ENCODE measurements at places on chromosomes 3 and 15.

GRCh38 chr3:122969585-122970469, 57.7 kb downstream of the SEMA5B start:
- H3K4me3 ChIP-seq = no peak overlapping the region
- no peak overlapping the region for H3K27ac ChIP-seq
- DNase-seq = no peak
- no peaks in the 10 kb centered on the region for H3K36me3 ChIP-seq

DNA sequence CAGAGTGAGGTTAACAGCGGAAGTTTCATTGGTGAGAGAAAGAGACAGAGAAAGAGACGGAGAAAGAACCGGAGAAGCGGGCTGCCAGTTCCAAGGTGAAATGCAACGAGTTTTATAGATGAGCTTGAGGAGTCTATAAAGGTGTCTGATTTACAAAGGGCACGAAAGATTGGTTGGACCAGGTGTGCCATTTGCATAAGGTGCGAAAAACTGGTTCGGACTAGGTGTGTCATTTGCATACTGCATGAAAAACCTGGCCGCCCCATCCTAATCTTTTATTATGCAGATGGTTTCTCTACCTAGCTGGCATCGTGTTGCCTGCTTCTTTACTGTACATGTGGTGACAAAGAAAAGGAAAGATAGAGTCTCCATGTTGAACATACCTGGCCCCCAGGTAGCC, 253.8 kb upstream of the IGF1R start:
- H3K27ac ChIP-seq = no peak overlapping the region
- DNase-seq = no peak
- H3K36me3 ChIP-seq = no peaks in the 10 kb centered on the region
- H3K4me3 ChIP-seq = no peak overlapping the region
- peaks cover 6% of the 10 kb centered on the region for H3K27me3 ChIP-seq
- no peaks in the 10 kb centered on the region for H3K4me1 ChIP-seq

DNA sequence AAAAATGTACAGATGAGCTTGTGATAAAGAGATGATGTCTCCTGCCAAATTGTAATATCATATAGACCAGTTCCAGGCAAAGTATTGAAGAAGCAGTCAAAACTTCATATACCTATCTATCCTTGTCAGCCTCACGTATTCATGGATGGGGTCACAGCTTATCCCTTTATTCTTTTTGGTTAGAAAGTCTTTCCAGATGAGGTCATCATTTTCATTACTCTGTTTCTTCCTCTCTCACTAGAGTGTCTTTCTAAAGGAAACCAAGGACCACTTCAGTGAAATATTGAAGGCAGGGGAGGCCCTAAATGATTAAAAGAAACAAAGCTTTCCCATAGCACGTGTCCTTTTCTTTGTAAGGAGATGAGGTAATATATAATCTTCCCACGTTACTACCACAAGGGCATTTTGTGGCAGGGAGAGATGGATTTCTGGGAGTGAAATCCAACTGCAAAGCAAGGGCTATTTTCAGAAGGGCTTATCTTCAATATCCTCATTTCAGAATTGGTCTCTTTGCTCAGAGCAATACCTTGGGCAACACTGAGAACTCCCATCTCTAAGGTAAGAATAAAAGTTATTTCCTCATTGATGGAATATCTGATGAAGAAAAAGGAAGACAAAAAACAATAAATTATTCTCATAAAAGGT, 260.2 kb downstream of the TIGIT start:
- H3K4me3 ChIP-seq = no peak overlapping the region
- H3K27me3 ChIP-seq = no peaks in the 10 kb centered on the region
- H3K27ac ChIP-seq = no peak overlapping the region
- H3K36me3 ChIP-seq = no peaks in the 10 kb centered on the region
- no peak for DNase-seq

DNA sequence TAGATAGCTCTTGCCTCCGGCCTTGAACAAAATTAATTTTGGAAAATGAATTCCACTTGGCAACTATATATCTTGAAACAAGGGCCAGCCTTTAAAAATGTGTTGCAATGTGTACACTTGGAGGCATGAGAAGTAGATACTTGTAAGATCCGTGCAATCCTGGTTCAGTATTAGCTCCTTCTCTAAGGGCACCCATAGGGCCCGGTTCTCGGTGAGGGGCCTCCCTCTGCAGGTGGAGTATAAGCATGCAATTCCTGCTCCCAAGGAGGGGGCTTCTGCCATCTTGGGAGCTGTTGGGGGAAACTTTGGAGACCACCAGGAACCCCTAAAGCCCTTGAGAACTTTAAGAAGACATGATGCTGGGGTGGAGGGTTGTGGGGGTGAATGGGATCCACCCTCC, 388.7 kb upstream of the RGMA start:
- H3K27me3 ChIP-seq = no peaks in the 10 kb centered on the region
- H3K4me3 ChIP-seq = no peak overlapping the region
- H3K36me3 ChIP-seq = no peaks in the 10 kb centered on the region

- H3K36me3 ChIP-seq = peaks cover 95% of the 10 kb centered on the region
- H3K4me1 ChIP-seq = peaks cover 19% of the 10 kb centered on the region
- H3K4me3 ChIP-seq = no peak overlapping the region
- H3K27ac ChIP-seq = no peak overlapping the region
- no peak for DNase-seq
- no peaks in the 10 kb centered on the region for H3K27me3 ChIP-seq
Observed at GRCh38 chr3:37319784-37320183, 145.4 kb upstream of the LRRFIP2 start.

DNA sequence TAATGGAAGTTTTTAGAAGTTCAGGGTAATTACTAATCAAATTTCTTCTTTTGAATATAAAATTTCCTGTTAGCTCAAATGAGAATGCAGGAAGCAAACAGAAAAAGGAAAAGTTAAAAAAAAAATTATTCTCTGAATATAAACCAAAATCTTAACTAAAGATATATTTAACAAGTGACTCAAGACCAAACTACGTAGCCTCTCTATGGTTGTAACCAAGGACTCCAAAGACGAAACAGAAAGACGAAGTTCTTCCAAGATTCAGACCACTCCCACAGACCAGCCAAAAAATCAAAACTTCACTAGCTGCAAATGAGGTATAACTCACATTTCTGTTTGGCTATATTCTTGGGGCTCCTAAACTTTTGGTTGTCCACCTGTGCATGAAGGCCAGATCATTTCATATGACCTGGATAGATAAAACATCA, 846.5 kb upstream of the ALCAM start:
- no peak overlapping the region for H3K4me3 ChIP-seq
- H3K4me1 ChIP-seq = no peaks in the 10 kb centered on the region
- H3K27me3 ChIP-seq = no peaks in the 10 kb centered on the region
- no peak for DNase-seq
- no peak overlapping the region for H3K27ac ChIP-seq

DNA sequence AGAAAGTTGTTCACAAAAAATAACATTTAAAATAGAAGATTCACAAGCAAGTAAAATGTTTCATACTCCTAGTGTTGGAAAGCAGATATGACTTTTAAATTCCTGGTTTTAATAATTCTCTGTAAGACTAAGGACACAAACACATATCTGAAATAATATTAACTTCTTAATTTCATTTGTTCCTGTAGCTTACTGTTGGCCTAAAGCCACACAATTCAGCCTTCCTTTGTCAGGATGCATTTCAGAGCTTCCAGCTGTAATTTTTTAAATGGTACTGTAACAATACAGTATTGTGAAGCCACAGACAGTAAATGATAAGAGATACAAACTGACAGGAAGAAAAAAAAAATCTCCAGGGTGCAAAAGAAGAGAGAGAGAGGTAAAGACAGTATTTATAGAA, 84.2 kb downstream of the TMCC1 start:
- no peaks in the 10 kb centered on the region for H3K27me3 ChIP-seq
- H3K4me3 ChIP-seq = no peak overlapping the region
- no peaks in the 10 kb centered on the region for H3K4me1 ChIP-seq
- no peak overlapping the region for H3K27ac ChIP-seq

DNA sequence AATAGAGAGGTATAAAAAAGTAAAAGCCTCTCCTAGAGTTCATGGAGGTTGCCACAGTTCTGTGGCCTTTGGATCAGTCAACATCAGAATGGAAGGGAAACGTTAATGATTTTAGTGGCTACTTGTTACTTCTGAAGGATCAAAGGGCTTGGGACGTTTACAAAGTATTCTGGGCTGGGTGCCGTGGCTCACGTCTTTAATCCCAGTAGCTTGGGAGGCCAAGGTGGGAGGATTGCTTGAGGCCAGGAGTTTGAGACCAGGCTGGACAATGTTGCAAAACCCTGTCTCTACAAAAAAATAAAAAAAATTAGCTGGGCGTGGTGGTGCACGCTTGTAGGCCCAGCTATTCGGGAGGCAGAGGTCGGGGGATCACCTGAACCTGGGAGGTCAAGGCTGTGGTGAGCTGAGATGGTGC, 44.6 kb downstream of the FNDC3B start:
- H3K27me3 ChIP-seq = no peaks in the 10 kb centered on the region
- H3K36me3 ChIP-seq = no peaks in the 10 kb centered on the region
- no peak overlapping the region for H3K27ac ChIP-seq
- no peak overlapping the region for H3K4me3 ChIP-seq
- no peak for DNase-seq

DNA sequence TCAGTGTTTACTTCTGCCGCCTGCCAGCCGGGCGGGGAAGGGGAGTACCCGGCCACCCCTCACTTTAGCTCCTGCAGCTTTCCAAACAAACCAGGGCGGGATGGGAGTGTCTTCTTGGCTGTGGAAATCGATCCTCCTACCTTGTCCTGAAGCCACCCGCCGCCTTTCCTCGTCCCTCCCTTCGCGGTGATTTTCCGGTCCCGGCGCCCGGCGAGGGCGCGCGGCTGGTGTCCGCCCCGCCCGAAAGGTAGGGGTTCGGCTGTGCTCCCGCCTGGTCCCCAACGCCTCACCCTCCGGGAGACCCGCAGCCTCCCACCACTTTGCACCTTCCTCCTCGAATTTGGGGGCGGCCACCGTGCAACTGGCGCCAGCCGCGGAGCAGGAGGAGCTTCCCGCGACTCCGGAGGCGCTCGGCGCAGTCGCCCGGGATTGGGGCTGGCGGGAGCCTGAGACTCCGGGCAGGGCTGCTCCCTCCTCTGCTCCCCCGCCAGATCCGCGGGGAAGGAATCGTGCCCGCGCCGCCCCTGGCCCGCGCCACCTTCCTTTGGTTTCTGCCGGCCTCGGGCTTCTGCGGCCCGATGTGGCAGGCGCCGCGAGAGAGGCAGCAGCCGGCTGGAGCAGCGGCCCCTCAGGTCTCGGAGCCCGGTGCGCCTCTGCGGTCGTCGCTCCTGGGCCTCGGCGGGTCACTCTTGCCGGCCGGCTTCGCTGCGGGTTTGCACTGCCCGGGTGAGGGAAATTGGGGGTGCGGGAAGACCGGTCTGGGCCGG, 30.7 kb upstream of the ST3GAL6 start:
- no peak for DNase-seq
- no peaks in the 10 kb centered on the region for H3K27me3 ChIP-seq
- H3K4me3 ChIP-seq = peak overlapping the region; percentile 87
- H3K4me1 ChIP-seq = peaks cover 6% of the 10 kb centered on the region

- H3K36me3 ChIP-seq = peaks cover 25% of the 10 kb centered on the region
- no peaks in the 10 kb centered on the region for H3K27me3 ChIP-seq
- no peaks in the 10 kb centered on the region for H3K4me1 ChIP-seq
Observed at GRCh38 chr15:62841891-62842559, 200.5 kb upstream of the TPM1 start.

DNA sequence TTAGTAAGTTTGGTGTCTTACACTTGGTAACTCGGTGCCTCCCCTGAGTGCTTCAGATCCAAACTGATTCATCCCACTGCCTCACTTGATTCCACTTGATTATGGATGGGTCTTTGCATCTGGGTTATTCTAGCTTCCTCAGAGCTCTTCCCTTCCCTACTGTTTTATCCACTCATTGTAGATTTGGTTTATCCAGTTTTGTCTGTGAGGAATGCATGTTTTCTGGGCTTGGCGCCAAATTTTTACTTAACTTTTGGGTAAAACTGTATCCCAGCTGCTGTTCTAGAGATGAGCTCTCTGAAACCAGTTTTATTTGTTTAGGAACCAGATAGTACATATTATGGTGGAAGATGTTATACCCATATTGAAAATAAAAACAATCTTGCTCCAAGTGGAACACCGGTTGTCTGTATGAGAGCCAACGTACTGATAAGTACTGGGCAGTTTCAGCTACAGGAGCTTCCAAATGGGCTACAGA, 20.9 kb downstream of the RAD54L2 start:
- no peak for DNase-seq
- no peaks in the 10 kb centered on the region for H3K36me3 ChIP-seq
- no peaks in the 10 kb centered on the region for H3K4me1 ChIP-seq
- no peaks in the 10 kb centered on the region for H3K27me3 ChIP-seq
- no peak overlapping the region for H3K27ac ChIP-seq

DNA sequence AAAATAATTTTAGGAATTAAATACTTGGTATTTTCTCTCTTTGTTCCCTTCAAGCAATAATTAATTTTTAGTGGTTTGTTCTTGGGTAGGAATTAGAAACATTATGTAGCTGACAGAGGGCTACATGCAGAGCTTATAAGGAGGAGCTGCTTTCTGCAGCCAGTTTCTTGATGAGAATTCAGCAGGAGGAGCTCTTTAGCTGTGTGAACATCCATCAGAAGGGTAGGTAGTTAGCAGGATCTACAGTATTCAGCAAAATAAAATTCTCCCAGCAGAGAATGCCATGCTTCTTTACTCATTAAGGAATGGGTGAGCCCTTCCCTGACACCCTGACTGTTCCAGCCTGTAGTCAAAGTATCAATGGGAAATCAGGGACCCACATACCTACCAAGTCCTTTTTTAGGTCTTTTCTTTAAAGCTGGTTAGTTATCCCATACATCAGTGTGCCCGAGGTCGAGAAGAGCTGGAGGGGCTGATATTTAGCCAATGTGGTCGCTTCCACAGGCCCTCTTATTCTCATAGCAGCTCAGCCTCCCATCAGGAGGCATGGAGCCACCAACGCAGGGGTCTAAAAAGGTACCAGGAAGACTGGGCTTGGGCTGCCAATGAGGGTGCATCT, 54.0 kb downstream of the KCNAB1 start:
- H3K4me3 ChIP-seq = no peak overlapping the region
- no peaks in the 10 kb centered on the region for H3K36me3 ChIP-seq
- no peaks in the 10 kb centered on the region for H3K27me3 ChIP-seq
- no peak overlapping the region for H3K27ac ChIP-seq
- DNase-seq = no peak

DNA sequence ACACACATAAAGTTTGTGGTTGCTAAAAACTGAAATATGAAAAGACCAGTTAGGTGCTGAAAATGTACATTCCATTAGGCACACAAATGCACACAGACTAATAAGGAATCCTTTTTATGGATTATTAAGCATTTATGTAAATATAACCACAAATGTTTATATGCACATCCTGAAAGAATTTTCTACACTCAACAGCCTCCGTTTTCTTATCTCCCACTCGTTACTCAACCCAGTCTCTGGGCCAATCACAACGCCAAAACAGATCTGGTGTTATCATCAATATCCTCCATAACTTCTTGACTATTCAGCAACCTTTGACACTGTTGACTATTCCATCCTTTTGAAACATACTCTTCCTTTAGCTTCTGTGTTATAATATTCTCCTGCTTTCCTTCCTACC, 136.4 kb downstream of the ATP8B4 start:
- no peaks in the 10 kb centered on the region for H3K27me3 ChIP-seq
- H3K4me1 ChIP-seq = peaks cover 6% of the 10 kb centered on the region
- H3K36me3 ChIP-seq = no peaks in the 10 kb centered on the region
- no peak overlapping the region for H3K4me3 ChIP-seq
- no peak for DNase-seq
